ENCODE measurements at places on chromosomes 6 and 20.

- no peak for DNase-seq
Measured at GRCh38 chr20:8002056-8002455, 17.5 kb downstream of the TMX4 start.

GRCh38 chr6:69584913-69585729 lies 211.7 kb downstream of the LMBRD1 start:
- no peak for DNase-seq

- DNase-seq = no peak
Measured at GRCh38 chr6:140105857-140106256, 731.4 kb upstream of the CITED2 start.

GRCh38 chr6:24313251-24314141 lies 44.4 kb downstream of the DCDC2 start:
- DNase-seq = peak; percentile 53

- DNase-seq = no peak
Measured at GRCh38 chr6:11439017-11439420, 98.5 kb upstream of the TMEM170B start.

DNA sequence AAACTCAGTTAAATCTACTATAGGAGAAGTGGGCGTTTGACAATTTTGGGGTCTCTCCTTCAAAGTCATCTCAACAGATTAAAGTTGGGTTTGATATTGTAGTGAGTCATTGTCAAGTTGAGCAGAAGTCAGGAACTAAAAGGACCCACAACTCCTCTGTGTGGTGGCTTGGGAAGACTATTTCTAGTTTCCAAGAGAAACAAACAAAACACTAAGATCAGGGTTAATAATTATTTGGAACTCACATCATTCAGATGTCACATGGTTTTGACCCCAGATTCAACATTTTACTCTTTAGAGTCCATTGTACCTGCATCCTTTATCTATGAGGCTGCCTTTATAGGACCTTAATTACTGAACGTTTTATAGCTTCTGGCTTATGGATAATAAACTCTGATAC lies 45.3 kb upstream of the TINAG start:
- no peak for DNase-seq

DNA sequence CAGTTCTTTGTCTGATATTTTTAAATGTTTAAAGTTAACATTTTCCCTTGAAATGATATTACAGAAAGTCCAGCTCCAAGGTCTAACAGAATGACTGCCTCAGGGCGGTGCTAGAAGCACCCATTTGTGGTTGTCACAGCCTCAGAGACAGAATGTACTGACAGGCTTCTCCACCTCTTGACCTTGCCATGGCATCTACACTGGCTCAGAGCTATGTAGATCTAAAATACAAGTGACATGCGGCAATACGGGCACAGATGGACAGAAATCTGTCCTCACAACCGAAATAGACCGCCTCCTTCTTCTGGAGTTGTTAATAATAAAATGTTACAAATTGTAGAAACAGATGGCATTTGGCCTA lies 167.2 kb upstream of the THEMIS start:
- DNase-seq = no peak

DNA sequence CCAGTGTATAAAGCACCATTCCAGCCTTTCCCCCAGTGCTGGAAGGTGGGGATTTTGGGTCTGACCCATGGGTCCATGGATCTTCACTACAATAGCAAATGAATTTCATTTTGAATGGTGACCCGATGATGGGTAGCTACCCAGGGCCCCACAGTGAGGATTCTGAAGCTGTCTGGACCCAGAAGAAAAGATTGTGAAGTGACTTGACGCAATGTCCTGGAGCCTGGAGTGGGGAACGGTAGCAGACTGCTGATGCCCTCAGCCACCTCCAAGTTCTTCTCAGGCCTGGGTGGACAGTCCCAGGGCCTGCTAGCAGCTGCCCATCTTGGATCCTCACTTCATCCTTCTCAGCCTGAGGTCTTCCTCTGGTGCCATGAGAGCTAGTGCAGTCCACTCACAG lies 23.4 kb upstream of the SLC32A1 start:
- no peak for DNase-seq

GRCh38 chr6:129679758-129680157 lies 30.2 kb downstream of the ARHGAP18 start:
- DNase-seq = no peak

DNA sequence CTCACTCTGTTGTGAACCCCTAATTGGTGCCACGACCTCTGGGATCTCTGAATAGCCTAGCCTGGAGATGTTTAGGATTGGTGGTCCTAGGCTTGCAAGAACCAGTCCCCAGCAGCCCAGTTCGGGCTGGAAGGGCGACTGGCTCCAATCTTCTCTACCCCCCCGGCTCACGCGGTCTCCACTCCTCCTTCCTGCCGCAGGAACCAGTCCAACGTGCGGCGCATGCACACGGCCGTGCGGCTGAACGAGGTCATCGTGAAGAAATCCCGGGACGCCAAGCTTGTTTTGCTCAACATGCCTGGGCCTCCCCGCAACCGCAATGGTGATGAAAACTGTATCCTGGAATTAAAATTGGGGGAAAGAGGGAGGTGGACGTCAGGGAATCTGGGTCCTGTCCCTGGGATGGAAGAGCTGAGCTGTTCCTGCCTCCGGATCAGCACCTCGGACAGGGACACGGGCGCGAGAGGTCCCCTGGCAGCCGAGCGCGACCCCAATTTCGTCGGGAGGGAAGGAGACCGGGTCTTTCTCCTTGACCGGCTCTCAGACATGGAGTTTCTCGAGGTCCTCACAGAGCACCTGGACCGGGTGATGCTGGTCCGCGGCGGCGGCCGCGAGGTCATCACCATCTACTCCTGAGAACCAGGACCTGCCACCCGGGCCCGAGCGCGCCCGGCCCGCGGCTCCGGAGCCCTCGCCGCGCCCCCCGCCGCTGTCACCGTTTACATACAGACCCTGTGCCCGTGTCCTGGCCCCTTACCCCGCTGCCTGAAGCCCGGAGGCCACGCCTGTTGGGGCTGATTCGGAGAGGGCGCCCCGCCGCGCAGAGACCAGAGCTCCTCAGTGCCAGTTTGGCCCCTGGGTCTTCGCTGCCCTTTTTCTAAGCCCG lies 28.2 kb downstream of the SLC12A5 start:
- peak; percentile 26 for DNase-seq

DNA sequence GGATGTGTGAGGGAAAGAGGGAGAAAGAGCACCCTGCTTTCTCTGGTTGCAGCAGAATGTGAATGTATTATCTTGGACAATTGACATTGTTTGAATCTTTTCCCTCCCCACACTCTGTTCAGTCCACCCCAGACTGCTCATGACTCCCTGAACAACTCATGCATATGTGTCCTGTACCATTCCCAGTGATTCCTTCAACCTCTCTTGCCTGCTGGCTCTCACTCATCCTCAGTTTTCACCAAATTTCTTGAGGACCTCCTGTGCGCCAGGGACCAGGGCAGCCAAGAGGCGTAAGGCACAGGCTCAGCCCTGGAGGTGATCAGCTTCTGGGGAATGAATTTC lies 5.4 kb downstream of the NOX3 start:
- DNase-seq = no peak

- DNase-seq = no peak
Measured at GRCh38 chr20:52259295-52259694, 67.7 kb upstream of the ZFP64 start.

GRCh38 chr6:145012039-145012662 lies 723.2 kb downstream of the EPM2A start:
- peak; percentile 65 for DNase-seq

GRCh38 chr6:135161411-135162395 lies 19.4 kb upstream of the MYB start:
- DNase-seq = no peak

DNA sequence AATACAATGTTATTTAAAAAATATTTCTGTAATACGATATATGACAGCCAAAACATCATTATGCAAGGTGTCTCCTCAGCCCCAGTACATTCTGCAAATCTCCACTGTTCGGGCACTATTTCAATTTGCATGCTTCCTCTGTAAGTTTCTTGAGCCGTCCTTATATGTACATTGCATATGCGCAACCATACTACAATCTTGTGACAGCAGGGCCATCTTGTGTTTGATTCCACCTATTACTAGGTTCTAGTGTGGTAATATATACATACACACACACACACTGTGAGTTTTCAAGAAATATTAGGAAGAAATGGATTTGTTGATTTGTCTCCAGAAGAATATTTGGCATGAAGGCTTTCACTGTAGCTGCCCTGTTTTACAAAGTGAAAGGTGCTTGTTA lies 9.8 kb downstream of the LYRM4 start:
- DNase-seq = no peak

GRCh38 chr6:156617941-156618340 lies 159.2 kb upstream of the ARID1B start:
- no peak for DNase-seq

DNA sequence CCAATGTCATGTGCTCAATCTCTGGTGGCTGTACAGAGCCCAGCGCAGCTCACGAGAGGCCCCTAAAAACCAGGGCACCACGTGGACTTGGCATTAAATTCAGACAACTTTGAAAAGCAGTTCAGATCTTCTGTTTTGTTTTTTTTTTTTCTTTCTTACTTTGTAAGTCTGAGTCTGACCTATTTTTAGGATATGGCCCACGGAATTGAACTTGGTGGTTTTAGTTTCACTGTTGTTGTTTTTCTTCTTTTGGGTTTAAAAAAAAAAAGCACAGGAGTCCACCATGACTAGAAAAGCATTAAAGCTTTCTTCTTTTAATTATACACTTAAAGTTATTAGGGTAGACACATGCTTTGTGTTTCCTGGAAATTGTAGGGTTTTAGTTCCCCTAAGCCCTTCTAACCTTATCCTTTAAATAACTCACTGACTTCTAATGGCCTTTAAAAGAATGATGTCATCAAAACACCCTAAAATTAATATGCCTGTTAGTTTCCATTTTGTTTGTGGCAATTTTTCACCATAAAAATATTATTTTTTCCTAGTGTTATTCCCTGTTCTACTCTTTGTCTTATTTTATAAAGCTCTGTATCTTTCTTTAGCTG lies 48.5 kb upstream of the CCN2 start:
- no peak for DNase-seq

GRCh38 chr20:36929290-36929689 lies 22.2 kb downstream of the SAMHD1 start:
- no peak for DNase-seq

DNA sequence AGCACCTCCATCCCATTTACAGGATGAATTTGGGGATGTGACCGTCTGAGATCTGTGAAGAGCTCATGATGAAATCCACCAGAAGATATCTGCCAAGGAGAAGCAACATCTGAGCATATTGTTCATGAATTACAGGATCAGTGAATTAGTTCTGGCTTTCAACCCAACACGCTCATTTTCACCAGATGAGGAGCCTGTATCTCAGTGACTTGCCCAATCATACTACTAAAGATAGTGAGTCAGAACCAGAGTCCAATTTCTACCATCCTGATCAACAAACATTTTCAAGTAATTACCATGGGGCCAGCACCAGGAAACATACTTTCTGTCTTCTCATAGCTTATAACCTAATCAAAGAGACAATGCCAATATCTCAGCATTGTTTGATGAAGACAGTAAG lies 116.6 kb downstream of the ZDHHC14 start:
- DNase-seq = no peak

DNA sequence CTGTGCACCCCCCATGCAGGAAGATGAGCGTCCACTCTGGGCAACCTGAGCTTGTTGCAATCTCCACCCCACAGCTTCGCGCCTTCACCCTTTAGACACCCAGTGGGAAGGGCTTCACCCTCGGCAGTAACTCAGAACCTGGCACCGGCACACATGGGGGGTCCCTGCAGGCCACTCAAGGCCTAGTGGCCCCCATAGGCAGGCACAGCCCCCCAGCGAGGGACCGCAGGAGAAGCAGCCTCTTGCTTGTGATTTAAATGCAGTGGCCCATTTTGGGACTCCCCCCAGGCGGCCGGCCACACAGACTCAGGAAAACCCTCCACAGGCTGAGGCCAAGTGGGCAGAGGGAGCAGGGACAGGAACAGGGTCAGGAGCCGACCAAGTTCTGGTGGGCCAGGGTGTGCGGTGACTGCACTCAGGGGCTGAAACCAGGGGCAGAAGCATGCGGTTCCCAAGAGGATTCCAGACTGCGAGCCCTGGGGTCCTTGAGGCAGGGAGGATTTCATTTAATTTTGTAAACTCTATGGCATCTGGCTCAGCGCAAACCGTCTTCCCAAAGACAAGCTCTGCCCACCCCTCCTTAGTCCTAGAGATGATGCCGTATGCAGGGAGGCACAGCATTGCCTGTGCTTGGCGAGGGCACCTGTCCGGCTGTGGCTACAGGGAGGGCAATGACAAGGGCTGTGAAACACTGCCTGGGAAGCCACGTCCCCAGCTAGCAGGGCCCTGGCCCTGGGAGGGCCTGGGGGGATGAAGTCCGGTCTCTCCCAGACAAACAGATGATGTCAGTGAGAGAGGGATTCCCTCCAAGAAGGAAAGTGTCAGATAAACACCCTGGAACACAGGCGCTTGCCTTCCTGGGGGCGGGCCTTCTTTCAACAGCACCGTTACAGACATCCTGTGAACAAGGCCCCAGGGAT lies 52.9 kb upstream of the GPR31 start:
- DNase-seq = no peak

- DNase-seq = no peak
Measured at GRCh38 chr6:126312013-126312665, 27.8 kb upstream of the CENPW start.

GRCh38 chr6:111661541-111662061 lies 55.9 kb upstream of the TRAF3IP2 start:
- DNase-seq = no peak
